ENCODE measurements at places on chromosomes 3 and 15.

GRCh38 chr15:76328106-76328696, 8.4 kb upstream of the ISL2 start:
- DNase-seq: no peak

- no peak for DNase-seq
Observed at GRCh38 chr15:50563756-50564155, 17.3 kb upstream of the USP50 start.

DNA sequence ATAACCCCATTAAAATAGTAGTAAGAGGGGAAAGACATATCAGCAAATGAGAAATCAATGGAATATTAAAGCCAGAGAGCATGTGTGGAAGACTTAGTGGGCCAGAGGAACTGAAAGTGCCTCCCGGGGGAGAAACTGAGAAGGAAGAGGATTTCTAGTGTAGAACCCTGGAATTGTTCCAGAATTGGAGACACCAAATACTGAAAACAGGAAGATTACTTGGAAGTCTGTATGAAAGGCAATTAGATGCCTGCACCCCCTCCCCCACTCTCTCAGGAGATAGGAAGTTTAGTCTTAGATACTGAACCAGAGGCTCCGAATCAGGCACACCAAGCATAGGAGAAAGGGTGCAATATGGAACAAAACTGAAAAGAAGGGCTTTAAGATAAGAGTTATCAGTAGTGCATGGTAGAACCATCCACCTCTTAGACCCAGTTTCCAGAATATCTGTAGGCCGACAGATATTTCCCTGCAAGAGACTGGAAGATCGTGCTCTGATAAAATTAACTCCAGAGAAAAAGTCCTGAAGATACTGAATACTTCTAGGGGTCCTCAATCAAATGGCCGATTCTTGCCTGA, 32.4 kb downstream of the KLHL18 start:
- no peak for DNase-seq

DNA sequence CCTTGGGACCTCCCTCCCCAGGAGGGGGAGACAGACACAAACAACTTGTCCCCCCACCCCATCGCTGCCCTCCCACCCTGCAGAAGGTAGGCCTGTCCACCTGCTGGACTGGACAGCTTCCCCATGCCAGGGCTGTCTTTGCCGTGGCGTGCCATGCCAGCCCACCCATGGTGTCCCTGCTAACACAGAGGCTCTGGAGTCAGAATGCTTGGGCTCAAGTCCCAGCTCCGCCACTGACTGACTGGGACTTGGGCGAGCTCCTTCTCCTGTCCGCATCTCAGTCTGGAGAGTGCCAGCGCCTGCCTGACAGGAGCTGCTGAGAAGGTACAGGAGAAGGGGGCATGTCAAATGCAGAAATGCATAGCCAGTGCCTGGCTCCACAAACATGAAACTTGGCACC, 23.9 kb downstream of the WNT7A start:
- no peak for DNase-seq

GRCh38 chr3:157103280-157103679, 56.7 kb downstream of the CCNL1 start:
- no peak for DNase-seq

- no peak for DNase-seq
Observed at GRCh38 chr3:45110509-45110833, 35.7 kb downstream of the CDCP1 start.

- no peak for DNase-seq
Observed at GRCh38 chr3:70114431-70114830, 114.9 kb downstream of the SAMMSON start.

GRCh38 chr3:40853474-40853873, 328.7 kb downstream of the ZNF621 start:
- no peak for DNase-seq

- no peak for DNase-seq
Observed at GRCh38 chr3:105806359-105806758, 62.5 kb downstream of the CBLB start.

GRCh38 chr3:5271372-5271683, 83.8 kb downstream of the EDEM1 start:
- no peak for DNase-seq

DNA sequence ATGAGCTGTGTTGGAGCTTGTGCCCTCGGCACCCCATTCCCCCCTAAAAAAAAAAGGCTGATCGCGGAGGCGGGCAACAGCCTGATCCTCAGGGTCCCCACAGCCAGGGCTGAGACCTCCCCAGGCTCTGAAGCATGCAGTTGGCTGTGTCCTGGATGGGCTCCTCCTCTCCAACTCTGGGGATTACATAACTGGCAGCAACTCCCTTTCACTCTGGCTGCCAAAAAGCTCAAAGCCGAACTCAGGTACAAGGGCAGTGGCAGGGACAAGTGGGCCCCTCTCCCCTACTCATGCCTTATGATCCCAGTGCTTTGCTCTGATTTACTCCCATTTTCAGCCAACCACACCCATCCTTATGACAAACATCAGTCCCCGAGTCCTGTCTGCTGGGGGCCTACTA, 18.3 kb downstream of the TPRA1 start:
- no peak for DNase-seq

- DNase-seq: no peak
Observed at GRCh38 chr15:84813435-84813834, 3.7 kb upstream of the ALPK3 start.

- DNase-seq: no peak
Observed at GRCh38 chr3:14913071-14913925, 34.1 kb upstream of the NR2C2 start.

GRCh38 chr3:64316971-64317370, 91.7 kb upstream of the PRICKLE2 start:
- no peak for DNase-seq

DNA sequence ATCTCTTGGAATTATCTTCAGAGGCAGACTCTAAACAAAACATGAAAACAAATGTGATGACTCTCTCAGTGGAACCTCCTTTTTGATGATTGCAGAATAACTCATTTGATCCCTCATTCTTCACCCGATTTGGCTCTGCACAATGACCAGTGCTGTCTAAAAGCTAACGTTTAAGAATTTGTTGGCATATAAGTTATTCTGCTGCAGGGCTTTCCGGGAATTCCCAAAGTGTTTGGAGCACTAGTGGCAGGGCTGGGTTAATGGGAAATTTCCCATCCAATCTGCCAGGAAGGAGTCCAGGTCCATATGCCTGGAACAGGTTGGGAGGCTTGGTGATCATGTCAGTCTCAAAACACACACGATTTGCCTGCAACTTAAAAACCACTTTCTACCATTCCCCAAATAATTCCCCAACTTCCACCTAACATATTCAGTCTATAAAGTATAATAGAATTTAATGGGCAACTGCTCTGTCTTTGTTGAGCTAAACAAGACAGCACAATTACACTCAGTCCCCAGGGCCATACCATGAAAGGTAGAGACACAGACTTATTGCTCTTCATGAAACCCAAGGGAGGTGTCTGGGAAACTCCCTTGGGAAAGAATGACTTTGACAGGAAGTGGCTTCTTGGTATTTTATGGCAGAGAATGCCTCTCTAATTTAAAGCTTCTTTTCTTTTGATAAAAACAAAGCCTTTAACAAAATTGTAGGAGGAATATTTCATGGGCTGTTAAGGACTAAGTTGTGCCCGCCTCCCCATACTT, 38.0 kb downstream of the ARRDC4 start:
- DNase-seq: no peak

- no peak for DNase-seq
Observed at GRCh38 chr3:70011582-70011981, 12.0 kb downstream of the SAMMSON start.

DNA sequence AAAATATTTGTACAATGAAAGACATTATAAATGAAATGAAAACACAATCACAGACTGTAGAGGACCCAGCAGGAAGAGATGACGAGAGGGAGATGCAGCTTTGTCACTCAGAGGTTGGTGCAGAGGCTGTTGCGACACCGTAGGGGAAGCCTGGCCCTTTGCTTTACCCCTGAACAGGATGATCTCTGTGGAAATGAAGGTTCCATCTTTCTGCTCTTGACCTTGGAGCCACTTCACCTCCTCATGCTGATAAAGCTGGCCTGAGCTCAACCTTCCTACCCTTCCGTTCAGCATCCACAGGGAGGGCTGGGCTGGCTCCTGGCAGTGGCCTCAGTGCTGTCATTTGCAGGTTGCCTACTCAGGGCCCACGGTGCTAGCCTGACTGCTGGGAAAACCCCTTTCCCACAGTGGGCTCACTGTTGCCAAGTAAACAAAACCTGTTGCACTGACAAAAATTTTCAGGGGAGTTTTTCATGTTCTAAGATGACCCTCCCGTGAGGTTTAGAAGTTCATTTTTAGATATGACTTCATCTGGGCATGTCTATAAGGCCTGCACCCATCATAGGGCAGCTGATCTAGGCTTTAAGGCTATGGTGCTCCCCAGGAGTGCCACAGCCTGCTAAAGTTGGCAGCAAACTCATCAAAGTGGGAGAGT, 3.0 kb upstream of the CD80 start:
- DNase-seq: no peak

GRCh38 chr3:126053513-126053912, 30.4 kb downstream of the SLC41A3 start:
- DNase-seq: no peak

DNA sequence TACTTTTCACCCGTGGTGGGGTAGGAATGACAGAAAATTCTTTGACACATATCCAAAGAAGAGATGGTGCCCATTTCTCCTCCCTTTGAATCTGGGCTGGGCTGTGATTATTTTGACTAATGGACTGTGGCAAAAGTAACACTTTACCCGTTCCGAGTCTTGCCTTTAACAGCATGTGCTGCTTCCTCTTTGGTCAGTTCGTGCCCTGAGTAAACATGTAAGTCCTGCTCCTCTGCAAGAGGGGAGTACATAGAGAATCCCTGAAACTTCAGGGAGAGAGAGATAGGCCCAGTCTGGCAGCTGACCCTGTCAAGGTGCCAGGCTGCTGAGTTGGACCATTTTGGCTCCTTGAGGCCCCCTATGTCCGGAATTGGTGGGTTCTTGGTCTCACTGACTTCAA, 243.1 kb downstream of the EPHB1 start:
- DNase-seq: no peak

GRCh38 chr3:191356631-191357439, 26.5 kb upstream of the UTS2B start:
- no peak for DNase-seq

DNA sequence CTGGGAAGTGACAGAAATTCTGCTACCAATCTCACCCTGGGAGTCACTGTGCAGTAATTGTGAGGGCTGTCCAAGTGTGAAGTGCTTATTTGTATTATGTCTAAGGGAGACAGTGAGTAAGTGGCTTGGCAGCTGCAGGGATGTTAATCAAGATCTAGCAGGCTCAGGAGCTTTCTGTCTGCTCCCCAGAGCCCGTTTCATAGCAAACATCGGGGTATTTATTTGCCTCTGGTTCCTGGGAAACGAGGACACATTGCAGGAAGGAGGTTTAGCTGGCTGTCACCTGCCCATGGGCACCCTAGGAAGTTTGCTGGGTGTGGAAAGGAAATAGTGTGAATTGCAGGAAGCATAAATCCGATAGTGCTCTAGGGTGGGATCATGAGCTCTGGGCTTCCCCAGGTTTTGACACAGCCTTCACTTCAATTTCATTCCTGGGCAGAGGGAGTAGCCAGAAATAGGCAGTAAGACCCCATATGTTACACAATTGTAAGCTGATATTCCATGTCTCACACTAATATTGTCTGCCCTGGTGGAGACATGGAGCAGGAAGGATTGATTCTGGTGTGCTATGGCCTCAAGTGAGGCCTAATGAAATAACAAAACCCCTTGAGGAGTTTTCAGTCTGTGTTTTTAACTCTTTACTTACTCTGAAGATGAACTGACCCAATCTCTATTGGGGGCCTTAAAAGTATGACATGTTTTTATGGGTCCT, 74.1 kb upstream of the MITF start:
- no peak for DNase-seq

GRCh38 chr3:123090728-123091531, 24.1 kb downstream of the PDIA5 start:
- no peak for DNase-seq

All from omental fat pad (tissue), 4 donors.